GM12891 (cell line): ENCODE measurements at places on chromosomes 13 and 19.

DNA sequence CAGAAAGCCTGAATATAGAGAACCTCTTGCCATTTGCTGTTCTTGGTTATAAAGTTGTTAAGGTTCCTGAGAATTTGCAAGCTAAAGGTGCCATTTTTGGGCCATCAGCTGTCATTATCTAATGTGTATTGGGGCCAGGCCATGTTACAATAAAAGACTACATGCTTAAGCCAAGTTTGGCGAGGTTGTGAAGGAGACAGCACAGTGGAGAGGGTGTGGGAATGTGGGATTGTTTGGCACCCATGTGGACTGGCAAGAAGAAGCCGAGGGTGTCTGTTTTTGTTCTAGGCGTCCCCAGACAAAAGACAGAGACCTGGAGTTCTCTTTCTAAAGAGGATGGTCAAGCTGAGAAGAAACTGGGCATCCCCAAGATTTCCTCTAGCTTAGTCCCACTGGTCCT is 64.7 kb downstream of the ZNF44 start:
- no peak for DNase-seq

- no peak for DNase-seq
These were observed 114.8 kb upstream of the MIR17HG start for GRCh38 chr13:91232716-91233115.

GRCh38 chr19:44765033-44765948 is 12.4 kb upstream of the CBLC start:
- DNase-seq = no peak

DNA sequence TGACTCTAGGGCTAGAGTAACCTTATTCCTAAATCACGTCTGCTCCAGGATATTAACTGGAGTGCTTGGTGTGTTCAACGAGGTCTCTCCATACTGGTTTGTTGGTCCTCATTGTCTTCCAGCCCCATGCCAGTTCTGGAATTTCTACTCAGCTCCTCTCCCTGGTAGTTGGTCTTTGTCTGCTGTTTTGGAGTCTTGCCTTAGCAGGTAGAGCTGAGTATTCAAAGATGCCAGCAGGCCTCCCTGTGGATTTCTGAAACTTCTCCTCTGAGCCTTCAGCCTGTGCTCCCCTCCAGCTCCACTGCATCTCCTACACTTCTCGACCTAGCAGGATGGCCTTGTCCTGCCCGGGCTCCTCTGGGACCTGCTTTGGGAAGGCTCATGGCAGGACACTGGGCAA is 25.5 kb downstream of the SOX1 start:
- no peak for DNase-seq

- no peak for DNase-seq
These were observed 550 bp upstream of the GPI start for GRCh38 chr19:34364462-34364829.

GRCh38 chr13:45630791-45631190 is 15.3 kb upstream of the ERICH6B start:
- DNase-seq = no peak

DNA sequence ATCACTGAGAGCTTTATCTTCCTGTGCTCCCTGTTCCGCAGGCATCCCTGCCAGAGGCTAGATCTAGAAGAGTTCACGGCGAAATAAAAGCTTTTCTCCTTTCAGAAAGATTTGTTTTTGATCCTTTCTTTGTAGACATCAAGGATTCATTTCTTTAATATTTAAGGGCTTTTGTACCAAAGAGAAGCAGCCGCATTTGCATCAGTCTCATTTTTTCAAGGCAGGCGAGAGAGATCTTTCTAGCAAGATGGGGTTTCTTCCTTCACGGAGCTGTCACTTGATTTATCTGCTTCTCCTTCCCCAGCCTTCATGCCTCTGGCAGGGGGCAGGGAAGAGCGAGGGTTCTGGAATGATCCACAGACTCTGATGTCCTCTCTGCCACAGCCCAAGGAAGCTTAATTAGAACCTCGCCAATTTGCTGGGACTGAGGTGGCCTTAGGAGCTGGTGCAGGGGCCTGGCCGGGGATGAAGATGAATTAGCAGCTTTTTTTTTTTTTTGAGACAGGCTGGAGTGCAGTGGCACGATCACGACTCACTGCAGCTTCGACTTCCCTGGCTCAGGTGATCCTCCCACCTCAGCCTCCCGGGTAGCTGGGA is 40.0 kb downstream of the PIN1 start:
- DNase-seq = no peak

DNA sequence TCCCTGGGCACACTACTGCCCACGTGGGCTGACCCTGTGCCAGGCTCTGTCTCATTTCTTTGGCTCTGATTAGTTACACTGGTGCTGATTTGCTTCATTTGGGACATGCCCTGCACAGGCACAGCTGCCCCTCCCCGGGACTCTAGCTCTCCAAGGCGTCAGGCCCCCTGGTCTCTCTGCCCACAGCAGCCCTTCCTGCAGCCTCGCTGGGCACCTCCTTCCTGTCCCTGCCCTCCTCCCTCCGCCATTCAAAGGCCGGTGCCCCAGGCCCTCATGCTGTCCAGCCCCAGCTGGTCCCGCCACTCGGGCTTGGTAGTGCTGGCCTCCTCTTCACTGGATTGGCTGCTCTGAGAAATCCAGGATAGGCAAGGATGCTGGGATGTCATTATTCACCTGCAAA is 73.1 kb downstream of the ERICH6B start:
- DNase-seq = no peak

- DNase-seq = no peak
These were observed 3.1 kb upstream of the ZNF471 start for GRCh38 chr19:56504581-56504980.
